Right cardiac atrium (tissue), 5 donors: ENCODE measurements at places on chromosomes 12 and 14. TPM values are rescaled to one million over a fixed set of nuclear protein-coding genes. Genes with fewer than 3 reads are reported as not detected.
A peak's percentile ranks its signal among the peaks of the same experiment; 100 is the strongest.

The CLEC6A gene
- polyA plus RNA-seq: not detected

The SSPN gene
- polyA plus RNA-seq: 21.5 TPM

GRCh38 chr14:74735125-74735524, 22.2 kb downstream of the FCF1 start:
- DNase-seq: no peak

The CLECL1 gene
- 0.14 TPM for polyA plus RNA-seq

- no peak for DNase-seq
Observed at GRCh38 chr12:31843398-31844095, 114.7 kb upstream of the AMN1 start.

GRCh38 chr12:94707892-94708291, 57.5 kb upstream of the TMCC3 start:
- peak; percentile 83 for DNase-seq

DNA sequence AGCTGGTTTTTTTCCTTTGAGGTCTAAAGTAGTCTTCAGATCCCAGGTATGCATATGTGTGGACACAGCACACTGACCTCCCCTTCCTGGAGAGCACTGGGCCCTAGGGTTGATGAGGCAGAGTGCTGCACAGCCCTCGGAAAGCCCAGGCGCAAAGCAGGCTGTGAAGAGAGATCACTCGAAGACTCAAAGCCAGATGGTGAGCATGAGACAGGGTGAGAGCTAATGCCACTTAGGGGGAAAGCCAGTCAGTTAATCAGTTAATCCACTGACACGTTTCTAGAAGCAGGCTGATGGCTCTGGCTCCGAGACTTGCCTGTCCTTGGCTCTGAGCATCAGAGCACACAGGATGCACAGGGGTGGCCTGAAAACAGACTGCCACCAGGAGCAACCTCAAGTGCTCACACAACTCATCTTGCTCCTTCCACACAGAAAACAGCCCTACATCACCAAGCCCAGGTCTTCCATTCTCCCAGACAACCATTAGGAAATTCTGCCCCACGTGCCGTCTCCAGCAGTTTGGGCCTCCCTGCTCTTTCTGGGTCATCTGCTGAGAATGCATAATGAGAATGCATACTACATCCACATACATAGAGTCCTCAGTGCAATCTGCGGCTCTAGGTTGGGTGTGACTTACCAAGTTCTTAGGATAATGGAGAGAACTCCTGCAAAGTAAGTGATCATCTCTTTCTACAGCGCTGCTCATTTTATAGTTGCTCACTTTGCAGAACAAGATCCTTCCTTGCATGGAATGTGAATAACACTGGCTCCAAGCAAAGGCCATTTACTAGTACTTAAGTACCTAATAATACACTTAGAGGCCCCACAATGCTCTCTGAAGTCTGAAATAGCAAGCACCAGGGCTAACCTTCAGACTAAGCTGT, 12.0 kb downstream of the AQP6 start:
- no peak for DNase-seq

DNA sequence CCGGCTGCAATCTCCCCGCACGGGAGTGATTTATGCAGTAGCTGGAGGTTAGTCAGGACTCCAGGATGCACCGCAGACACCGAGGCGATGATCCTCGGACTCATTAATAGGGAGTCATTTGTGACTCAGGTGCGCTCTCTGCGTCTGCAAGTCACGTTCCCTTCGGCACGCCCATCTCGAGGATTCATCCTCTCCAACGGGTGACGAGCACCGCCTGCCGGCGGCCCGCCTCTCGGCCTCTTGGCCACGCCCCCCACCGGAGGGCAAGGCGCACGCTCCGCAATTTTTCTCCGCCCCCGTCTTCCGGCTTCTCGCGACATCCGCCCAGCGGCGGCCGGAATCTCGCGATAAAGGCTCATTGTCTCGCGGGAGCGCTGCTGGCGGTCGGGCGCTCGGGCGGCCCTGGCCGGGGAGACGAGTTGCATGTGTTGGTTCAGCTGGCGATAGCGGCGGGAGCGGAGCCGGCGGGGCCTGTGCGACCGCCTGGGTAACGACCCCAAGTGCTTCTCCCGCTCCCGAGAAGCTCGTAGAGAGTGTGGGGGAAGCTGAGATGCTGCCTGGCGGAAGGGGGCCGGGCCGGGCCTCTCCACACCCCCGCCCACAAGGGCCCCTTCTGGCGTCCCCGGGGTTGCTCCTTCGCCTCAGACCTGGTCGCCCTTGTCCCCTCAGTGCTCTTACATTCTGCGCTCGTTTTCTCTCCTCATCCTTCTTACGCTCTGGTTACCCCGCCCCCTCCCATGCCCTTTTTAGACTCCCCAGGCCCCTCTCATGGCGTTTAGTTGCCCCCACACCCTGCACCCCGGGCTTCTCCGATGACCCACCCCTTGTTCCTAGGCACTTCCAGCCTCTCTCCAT, at the start of gene DENR:
Gene DENR (plus strand): TSS at position 361 of the 855 bp plus-strand sequence. CDS start 878 bp downstream, outside the sequence.
- peak; percentile 99 for DNase-seq

The RTN1 gene
- 1.1 TPM for polyA plus RNA-seq

DNA sequence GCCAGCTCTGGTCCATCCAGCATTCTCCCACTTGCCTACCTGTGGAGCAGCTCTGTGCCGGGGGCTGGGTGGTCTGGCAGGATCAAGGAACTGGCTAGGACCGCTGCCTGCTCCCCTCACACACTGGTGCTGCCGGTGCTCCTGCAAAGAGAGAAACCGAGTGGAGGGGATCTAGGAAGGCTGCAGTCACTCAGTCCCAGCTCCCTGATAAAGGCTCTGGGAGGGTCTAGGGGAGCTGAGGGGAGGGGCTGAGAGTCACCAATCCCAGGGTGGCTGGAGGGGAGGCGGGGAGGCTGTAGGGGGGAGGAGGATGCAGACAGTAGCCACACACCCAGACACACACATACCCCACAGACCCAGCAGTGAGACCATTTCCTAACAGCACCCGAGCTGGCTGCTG, at the start of gene TAC3:
Gene TAC3 (minus strand): TSS at position 182 of the 400 bp plus-strand sequence. CDS start 732 bp downstream, outside the sequence.
- no peak for DNase-seq

The ADGRD1 gene
- 50.0 TPM for polyA plus RNA-seq

DNA sequence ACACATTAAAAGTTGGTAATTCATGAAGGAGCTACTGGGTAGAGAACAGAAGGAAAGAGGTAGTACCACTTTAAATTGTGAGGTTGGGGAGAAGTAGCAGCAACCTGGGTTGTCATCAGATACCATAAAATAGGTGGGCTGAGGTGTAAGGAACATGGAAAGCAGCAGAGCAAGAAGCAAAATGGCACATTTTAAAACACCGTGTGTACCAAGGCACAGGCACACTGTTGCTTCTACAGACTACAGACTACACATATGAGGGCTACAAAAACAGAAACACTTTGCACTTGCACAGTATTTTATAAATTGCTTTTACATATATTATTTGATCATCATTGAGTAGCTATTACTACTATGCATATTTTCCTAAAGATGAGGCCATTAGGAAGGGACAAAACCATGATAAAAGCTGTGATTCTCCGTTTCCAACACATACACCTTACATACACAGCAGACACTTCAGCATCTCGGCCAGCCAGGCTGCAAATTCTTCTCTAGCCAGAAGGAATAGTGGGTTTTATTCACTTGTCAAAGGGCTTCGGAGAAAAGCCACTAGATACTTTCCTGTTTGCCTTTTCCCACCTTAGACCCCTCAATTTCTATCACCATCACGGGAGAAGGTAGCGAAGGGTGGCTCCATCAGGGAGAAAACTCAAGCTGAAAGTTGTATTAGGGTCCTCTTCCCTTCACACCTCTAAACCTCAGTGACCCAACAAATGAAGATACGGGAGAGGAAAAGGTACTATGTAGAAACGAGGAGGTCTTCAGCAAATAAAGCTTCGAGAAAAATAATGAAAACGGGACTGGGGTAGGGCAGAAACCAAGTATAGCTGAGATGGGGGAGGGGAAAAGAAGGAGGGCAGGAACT, 1.6 kb downstream of the PYM1 start:
- no peak for DNase-seq

DNA sequence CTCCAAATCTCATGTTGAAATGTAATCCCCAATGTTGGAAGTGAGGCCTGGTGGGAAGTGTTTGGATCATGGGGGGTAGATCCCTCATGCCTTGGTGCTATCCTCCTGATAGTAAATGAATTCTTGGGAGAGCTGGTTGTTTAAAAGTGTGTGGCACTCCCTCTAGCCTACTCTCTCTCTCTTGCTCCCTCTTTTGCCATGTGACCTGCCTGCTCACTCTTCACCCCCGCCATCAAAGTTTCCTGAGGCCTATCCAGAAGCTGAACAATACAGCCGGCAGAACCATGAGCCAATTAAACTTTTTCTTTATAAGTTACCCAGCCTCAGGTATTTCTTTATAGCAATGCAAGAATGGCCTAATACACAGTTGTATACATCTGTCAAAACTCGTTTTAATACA, 62.5 kb downstream of the BCL2L14 start:
- no peak for DNase-seq

- peak; percentile 93 for DNase-seq
Observed at GRCh38 chr14:69191340-69192111, at the start of gene EXD2. Gene EXD2 (plus strand): TSS chr14:69191498. CDS start chr14:69209471, 17,973 bp downstream.

GRCh38 chr14:92323916-92324818, 1.2 kb downstream of the SLC24A4 start:
- DNase-seq: no peak

DNA sequence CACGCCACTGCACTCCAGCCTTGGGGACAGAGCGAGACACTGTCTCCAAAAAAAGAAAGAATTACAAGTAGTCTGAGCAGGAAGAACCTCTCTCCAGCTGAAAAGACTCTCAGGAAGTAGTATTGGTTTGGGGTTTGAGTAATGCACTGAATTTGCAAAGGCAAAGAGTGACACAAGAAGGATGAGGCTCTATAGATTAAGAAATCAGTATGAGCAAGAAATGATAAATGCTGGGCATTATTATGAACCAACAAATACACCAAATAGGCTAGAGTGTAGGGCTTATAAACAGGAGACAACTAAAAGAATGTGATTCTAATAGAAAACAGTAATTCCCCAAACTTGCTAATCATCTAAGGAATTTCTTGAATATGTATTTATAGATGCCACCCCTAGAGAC, 2.6 kb upstream of the SLC35E3 start:
- no peak for DNase-seq

The TAS2R46 gene
- not detected for polyA plus RNA-seq

The TAS2R14 gene
- polyA plus RNA-seq: 1.1 TPM

DNA sequence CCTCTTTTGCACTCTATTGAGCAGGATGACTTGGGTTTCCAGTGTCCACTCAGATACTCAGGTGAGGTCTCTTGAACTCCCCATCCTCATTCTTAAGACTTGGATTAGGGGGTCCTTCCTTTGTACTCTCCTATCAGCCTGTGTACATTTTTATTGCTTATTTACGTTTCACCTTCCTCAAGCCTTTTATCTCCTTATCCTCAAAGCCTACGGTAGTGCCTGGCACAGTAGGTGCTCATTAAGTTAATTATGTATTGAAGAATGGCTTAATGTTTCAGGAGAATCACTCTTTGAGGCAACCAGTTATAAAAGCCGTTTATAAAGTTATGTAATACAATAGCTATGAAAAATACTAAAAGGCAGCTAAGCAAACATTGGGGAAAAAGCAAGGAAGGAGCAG, 315.7 kb downstream of the NPAS3 start:
- no peak for DNase-seq

GRCh38 chr12:46131732-46132469, 136.9 kb downstream of the SLC38A1 start:
- DNase-seq: peak; percentile 43

- no peak for DNase-seq
Observed at GRCh38 chr14:86091811-86092210, 561.9 kb downstream of the FLRT2 start.

DNA sequence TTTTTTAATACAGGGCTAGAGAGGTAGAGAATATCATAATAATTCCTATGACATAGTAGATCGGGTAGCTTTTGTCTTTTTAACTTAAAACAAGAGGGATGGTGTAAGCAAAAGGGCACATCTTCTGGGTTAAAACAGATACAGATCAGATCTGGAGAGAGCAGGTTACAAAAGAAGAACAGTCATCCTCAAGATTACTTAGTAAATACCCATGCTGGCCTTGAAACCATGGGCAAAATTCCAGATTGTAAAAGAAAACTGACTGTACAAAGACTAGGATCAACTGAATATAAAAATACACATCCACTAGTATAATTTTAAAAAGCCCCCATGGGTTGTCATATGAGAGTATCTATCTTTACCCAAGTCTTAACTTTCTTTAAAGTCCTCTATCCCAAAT, 76.7 kb downstream of the MED13L start:
- DNase-seq: no peak

DNA sequence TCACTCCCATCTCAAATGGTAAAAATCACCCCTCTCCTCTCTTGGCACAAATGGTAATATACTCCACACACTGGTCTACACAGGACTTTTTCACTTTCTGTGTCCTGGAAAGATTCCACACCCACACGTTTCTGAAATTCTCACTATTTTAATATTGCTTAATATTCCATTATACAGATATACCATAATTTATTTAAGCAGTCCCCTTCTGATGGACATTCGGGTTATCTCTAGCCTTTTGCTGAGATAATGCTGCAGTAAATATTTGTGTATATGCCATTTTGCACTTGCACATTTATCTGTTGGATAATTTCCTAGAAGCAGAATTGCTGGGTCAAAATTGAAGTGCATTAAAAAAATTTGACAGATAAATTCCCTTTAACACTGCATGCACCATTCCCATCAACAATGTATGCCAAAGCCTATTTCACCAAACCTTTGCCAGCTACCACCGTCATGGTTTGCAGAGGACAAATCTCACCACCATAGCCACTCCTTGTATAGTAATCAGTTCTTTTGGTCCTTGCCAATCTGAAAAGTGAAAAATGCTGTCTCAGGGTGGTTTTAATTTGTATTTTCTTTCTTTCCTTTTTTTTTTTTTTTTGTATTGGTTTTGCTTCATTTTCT, 15.5 kb upstream of the COL2A1 start:
- no peak for DNase-seq

GRCh38 chr12:104426926-104427546, 29.7 kb upstream of the CHST11 start:
- DNase-seq: no peak

The WSCD2 gene
- polyA plus RNA-seq: 0.48 TPM

GRCh38 chr12:79871621-79872020, 63.3 kb downstream of the PPP1R12A start:
- DNase-seq: no peak

DNA sequence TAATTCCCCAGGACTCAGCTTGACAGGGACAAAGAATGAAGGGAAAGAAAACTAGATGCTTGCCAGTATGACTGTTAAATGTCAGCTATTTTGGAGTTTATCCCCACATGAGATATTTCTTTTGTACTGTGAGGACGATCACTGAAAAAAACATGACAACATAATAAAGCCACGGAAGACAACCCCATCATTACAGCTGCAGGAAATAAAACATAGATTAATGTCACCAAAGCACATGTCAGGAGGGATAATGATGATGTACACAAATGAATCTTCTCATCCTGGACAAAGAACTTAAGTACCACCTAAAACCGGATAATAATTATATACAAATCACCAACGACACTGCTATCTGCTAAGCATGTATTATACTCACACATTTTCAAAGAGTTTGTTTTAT, 84.6 kb upstream of the GRIP1 start:
- no peak for DNase-seq

The SLC25A47 gene
- not detected for polyA plus RNA-seq
